ENCODE measurements at places on chromosomes 6 and 20.
A peak's percentile ranks its signal among the peaks of the same experiment; 100 is the strongest.

GRCh38 chr6:170207586-170208181 lies 83.2 kb downstream of the DLL1 start:
- peaks cover 5% of the 10 kb centered on the region for H3K4me1 ChIP-seq
- DNase-seq = no peak
- H3K27me3 ChIP-seq = peaks cover 17% of the 10 kb centered on the region
- no peak overlapping the region for H3K4me3 ChIP-seq
- peaks cover 13% of the 10 kb centered on the region for H3K36me3 ChIP-seq
- no peak overlapping the region for H3K27ac ChIP-seq

- no peak overlapping the region for H3K27ac ChIP-seq
- H3K4me3 ChIP-seq = peak overlapping the region; percentile 61
- no peak for DNase-seq
- peaks cover 5% of the 10 kb centered on the region for H3K4me1 ChIP-seq
- peaks cover 49% of the 10 kb centered on the region for H3K27me3 ChIP-seq
Observed at GRCh38 chr6:121436960-121437850, 1.8 kb downstream of the GJA1 start.

DNA sequence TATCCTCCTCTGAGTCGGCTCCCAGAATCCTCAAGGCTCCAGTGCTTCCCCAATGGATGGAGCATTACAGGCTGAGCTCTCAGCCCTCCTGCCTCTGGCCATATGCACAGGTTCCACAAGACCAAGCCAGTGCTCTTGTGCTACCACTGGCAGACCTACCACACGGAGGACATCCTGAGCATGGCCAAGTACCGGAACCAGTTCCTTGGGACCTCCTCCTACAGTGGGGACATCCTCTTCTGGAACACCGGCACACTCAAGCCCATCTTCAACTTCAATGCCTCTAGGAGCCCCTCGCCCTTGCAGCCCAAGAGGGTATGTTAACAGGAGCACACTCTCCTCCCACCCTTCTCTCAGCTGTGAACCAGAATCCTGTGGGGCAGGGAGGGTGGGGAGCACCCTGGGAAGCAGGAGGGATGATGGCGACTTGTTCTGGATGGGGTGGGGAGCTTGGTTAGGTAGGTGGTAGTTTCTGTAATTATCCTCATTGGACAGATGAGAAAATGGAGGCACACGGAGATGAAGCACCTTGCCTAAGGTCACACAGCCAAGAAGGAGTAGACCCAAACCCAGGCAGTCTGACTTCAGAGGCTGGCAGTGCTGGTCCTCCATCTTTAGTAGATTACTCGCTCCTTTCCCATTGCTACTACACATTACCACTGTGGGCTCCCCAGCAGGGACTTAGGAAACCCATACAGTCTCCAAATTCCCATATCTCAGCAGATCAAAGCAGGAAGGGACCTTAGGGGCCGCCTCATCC lies 58.6 kb downstream of the EFCAB8 start:
- H3K4me1 ChIP-seq = no peaks in the 10 kb centered on the region
- H3K36me3 ChIP-seq = peaks cover 5% of the 10 kb centered on the region
- no peak overlapping the region for H3K4me3 ChIP-seq
- DNase-seq = no peak
- no peaks in the 10 kb centered on the region for H3K27me3 ChIP-seq
- H3K27ac ChIP-seq = no peak overlapping the region

GRCh38 chr6:87670707-87671106 lies 31.3 kb downstream of the AKIRIN2 start:
- peaks cover 25% of the 10 kb centered on the region for H3K36me3 ChIP-seq
- H3K4me3 ChIP-seq = peak overlapping the region; percentile 38
- H3K27ac ChIP-seq = peak overlapping the region; percentile 40
- H3K27me3 ChIP-seq = no peaks in the 10 kb centered on the region
- no peak for DNase-seq
- H3K4me1 ChIP-seq = peaks cover 19% of the 10 kb centered on the region

- no peaks in the 10 kb centered on the region for H3K36me3 ChIP-seq
- no peak overlapping the region for H3K27ac ChIP-seq
- no peaks in the 10 kb centered on the region for H3K4me1 ChIP-seq
- H3K27me3 ChIP-seq = peaks cover 26% of the 10 kb centered on the region
- DNase-seq = no peak
- no peak overlapping the region for H3K4me3 ChIP-seq
Observed at GRCh38 chr20:1509237-1509636, 18.0 kb upstream of the SIRPB2 start.

DNA sequence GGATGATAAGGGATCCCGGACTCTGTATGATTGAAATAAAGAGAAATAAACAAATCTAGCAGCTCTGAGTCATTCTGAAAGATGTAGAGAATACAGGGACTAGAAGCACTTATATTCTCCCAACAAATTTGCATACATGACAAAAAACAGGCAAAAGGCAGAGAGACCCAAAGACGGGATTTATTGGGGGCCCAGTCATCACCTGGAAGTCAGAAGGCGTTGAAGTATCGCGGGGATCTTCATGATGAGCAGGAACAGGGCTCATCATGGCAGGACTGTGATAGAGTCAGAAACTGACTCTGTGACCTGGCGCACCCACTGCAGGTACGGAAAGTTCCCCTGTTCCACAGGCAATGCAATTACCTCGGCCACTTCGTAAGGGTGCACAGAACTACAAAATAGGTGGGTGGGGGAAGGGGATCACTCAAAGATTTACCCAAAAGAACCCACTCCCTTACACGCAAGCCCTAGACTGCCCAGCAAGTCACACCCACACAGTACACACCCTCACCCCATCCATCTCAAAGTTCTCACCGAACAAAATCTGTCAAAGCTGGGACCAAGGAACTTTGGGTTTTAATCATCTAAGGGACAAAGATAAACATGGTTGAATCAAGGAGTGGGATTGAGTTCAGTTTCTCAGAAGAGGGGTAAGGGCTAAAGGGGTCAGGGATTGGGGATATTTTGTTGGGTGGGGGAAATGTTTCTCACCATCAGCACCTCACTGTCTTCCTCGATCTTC lies 1.4 kb downstream of the CUTA start:
- peak overlapping the region; percentile 99 for H3K4me3 ChIP-seq
- peaks cover 72% of the 10 kb centered on the region for H3K4me1 ChIP-seq
- H3K27me3 ChIP-seq = no peaks in the 10 kb centered on the region
- DNase-seq = no peak
- H3K27ac ChIP-seq = peak overlapping the region; percentile 100
- peaks cover 13% of the 10 kb centered on the region for H3K36me3 ChIP-seq

- H3K27me3 ChIP-seq = peaks cover 11% of the 10 kb centered on the region
- no peak overlapping the region for H3K27ac ChIP-seq
- no peaks in the 10 kb centered on the region for H3K4me1 ChIP-seq
- no peak for DNase-seq
Observed at GRCh38 chr6:11805259-11806053, 26.9 kb upstream of the ADTRP start.

DNA sequence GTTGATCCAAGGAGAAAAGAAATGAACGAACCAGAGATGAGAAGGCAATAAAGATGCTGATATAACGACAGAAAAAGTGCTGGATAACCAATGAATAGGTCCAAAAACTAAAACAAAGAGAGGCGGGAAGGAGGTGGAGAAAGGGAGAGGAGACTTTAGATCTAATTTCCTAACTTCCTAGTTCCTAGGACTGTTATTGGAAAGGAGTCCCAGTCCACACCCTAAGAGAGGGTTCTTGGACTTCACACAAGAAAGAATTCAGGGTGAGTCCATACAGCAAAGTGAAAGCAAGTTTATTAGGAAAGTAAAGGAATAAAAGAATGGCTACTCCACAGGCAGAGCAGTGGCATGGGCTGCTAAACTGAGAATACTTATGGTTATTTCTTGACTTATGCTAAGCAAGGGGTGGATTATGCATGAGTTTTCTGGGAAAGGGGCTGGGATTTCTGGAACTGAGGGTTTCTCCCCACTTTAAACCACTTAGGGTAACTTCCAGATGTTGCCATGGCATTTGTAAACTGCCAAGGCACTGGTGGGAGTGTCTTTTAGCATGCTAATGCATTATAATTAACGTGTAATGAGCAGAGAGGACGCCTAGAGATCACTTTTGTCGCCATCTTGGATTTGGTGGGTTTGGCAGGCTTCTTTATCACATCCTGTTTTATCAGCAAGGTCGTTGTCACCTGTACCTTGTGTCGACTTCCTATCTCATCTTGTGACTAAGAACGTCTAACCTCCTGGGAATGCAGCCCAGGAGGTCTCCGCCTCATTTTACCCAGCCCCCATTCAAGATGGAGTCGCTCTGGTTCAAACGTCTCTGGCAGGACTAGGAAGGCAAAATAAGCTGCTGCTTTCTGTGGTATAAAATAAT lies 60.9 kb upstream of the RBM24 start:
- H3K4me1 ChIP-seq = no peaks in the 10 kb centered on the region
- H3K36me3 ChIP-seq = no peaks in the 10 kb centered on the region
- no peak for DNase-seq
- H3K27me3 ChIP-seq = peaks cover 11% of the 10 kb centered on the region
- H3K4me3 ChIP-seq = no peak overlapping the region
- no peak overlapping the region for H3K27ac ChIP-seq

All from natural killer cell treated with Interleukin-12 subunit alpha and Interleukin-12 subunit beta and Interleukin-15 and Interleukin-18, amount 100 ng/mL, for 72 hours (primary cell).